ENCODE measurements at places on chromosomes 5 and 9. TPM values are rescaled to one million over a fixed set of nuclear protein-coding genes. Genes with fewer than 3 reads are reported as not detected.

DNA sequence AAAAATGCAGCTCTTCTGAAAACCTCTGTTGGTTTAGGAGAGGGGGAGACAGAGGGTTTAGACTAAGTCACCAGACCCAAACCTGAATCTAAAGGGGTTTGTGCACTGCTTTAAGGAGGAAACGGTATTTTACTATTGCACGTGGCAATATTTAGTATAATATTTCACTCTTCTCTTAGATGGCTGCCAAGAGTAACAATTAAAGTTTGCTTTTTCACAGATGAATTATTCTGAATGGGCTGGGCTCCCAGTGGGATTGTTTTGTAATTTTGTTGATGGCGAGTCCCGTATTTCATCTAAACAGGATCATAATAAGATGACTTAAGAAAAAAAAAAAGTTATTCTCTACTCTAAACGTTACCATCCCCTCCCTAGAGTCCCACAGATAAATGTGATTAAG, 245.4 kb downstream of the PCSK5 start:
- DNase-seq: no peak

- no peak for DNase-seq
These were observed 985 bp upstream of the WDR38 start for GRCh38 chr9:124852121-124852828.

DNA sequence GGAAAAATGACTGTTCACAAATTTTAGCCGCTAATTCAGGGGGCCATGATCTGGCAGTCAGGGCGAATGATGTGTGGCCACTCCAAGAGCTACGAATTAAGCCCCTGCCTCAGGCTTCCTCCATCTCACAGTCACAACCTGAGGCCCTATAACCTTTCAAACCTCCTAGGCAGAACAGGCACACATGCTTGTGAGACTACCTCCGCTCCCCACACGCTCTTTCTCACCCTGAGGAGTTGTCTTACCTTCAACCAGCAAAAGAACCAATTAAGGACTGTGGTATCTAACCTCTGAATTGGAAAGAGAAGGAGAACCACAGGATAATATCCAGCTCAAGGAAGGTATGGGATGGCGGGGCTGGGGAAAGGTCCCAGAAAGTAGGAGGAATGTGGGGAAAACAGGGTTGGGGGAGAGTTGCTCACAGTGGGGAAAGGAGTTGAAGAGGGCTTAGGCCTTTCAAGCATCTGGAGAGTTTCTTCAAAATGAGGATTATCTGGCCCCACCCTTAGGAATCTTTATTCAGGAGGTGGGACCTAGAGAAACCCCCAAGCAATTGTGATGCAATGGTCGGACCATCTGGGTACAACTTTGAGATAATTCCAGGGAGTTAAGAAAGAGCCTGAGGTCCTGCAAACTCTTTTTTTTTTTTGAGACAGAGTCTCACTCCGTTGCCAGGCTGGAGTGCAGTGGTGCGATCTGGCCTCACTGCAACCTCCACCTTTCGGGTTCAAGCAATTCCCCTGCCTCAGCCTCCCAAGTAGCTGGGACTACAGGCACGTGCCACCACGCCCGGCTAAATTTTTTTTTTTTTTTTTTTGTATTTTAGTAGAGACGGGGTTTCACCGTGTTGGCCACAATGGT, 5.5 kb downstream of the PCDH1 start:
- no peak for DNase-seq

Gene OLFM1
- not detected for total RNA-seq

Gene ZFP2
- 0.32 TPM for total RNA-seq

GRCh38 chr5:148214665-148215185, 11.9 kb downstream of the SPINK6 start:
- no peak for DNase-seq

Gene PLPP7
- 0.28 TPM for total RNA-seq

Gene TMEM252
- not detected for total RNA-seq

DNA sequence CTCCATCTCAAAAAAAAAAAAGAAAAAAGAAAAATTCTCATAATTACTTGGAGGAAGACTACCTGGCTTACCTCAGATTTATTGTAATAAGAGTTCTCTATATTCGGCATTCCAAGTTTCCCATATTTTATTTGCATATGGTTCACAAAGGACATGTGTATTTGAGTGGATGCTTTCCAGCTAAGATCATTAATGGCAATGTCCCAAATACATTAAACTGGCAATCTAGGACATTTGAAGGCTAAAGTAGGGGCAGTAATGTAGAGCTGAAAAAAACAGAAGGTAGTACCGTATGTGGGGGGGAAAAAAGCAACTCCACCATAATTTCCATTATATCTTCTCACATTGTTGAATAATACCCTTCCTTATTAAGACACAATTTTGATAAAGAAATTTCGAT, 4.9 kb downstream of the TUT7 start:
- no peak for DNase-seq

- no peak for DNase-seq
These were observed 182.2 kb upstream of the GRIA1 start for GRCh38 chr5:153308282-153308681.

GRCh38 chr9:115943431-115944165, 210.0 kb upstream of the PAPPA start:
- DNase-seq: no peak

Gene PKD2L2
- not detected for total RNA-seq

DNA sequence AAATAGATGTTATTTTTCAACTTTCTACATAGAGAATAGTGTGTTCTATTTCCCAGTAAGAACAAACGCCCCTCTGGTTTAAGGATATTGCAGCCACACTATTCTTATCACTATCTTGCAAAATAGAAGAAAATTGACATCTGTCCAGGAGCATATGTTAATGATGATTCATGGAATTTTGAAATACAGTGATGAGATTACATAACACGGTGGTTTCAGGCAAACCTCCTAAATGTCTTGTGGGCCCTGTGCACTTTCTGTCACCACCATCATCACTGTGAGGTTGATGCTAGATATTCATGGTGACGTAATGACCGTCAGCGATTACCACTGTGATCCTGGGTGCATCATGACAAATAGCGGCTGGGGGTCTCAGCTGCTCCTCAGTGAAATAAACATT, 48.1 kb downstream of the CFAP90 start:
- no peak for DNase-seq

Gene CDH9
- total RNA-seq: not detected

DNA sequence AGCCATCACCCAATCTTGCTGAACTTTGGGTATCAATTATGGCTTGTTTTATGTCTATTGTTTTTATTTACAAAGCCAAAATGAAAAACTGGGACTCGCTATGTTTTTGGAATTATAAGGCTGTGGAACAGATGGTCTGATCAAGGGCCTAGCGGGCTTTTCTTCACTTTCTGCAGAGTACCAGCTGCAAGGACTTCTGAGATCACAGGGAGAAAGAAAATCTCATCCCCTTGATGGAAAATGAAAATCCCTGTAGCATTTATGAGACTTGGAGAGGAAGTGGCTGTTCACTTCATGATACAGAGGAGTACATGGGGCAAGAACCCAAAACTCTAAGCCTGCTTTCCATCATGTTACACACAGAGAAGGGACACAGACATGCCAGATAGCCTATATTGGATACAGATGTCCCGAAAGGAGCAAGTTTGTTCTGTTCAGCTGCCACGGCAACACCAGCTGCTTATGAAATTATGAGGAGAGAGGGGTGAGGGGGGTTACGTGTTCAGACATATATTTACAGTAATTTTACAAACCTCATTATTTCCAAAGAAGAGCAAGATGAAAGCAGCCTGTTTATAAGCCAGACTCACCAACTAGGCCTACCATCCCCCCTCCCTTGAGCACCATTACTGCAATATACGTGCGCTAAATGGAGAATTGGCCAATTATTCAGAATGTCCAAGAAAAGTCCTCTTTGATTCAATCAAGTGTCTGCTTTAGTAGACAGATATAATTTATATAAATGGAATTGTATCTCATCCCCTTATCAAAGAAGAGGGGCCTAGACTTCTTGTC, 220.0 kb downstream of the MARCHF11 start:
- DNase-seq: no peak

Gene EIF4EBP3
- total RNA-seq: 8.3 TPM

- no peak for DNase-seq
These were observed 47.9 kb upstream of the ST8SIA4 start for GRCh38 chr5:100950985-100951384.

DNA sequence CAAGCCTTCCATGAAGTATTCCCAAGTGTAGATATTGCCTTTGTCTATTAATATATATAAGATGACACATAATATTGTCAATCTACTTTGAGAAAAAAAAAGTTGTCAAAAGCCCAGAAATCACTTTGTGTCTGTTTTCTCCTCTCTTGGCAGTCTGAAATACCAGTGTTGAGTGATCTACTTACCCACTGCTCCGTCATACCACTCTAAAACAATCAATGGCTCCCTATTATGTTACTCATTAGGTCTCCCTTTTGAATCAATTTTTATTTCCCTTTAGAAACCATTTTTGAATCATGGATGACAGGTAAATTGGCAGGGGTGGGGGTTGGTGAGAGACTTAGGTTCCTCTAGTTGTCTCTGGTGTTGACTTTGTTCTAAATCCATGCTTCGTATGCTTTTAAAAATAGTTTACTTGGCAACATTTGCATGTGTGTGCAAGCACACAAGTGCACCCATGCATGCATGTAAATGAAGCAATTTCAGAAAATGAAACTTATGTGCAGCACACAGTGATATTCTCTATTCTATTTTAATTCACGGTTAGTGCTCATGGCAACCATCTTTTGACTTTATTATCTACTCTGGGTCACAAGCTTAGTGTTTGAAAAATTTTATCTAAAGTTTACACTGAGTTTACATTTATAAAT, 378.9 kb downstream of the RAB3C start:
- DNase-seq: no peak

GRCh38 chr5:5306696-5307095, 115.8 kb upstream of the ICE1 start:
- DNase-seq: no peak

Gene C5orf24
- total RNA-seq: 42.4 TPM

DNA sequence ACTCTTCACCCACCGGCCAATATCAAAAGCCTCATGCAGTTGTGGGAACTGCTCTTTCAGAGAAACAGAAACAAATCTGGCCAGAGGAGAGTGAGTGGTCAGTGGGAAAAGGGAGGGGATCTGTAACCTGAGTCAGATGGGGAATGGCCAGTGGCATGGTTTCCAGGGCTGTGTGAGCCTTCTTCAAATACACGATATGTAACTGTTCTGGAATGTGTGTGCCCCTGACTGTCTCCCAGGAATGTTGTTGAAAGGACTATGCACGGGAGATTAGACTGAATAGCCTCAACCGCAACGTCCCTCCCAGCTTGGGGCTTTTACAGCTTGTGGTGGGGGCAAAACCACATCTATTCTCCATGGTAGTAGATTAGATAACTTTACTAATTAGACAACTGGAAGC, 60.8 kb downstream of the SH3TC2 start:
- no peak for DNase-seq

DNA sequence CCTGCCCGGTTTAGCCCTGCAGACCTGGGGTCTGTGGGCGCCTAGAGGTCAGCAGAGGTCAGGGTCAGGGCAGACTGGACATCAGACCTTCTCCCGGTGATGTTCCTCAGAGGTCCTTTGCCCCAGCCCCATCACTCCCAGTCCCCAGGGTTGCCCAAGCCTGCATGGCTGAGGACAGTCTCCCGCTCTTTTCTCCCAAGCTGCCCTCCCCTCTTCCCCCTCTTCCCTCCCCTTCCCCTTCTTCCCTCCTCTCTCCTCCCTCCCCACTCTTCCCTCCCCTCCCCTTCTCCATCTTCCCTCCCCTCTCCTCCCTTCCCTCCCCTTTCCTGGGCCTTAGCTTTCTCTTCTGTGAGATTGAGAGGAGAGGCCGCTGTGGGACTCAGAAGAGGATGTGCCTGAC, 10.4 kb downstream of the LHX3 start:
- DNase-seq: no peak

GRCh38 chr9:135910216-135910615, 2.9 kb upstream of the CAMSAP1 start:
- DNase-seq: no peak

DNA sequence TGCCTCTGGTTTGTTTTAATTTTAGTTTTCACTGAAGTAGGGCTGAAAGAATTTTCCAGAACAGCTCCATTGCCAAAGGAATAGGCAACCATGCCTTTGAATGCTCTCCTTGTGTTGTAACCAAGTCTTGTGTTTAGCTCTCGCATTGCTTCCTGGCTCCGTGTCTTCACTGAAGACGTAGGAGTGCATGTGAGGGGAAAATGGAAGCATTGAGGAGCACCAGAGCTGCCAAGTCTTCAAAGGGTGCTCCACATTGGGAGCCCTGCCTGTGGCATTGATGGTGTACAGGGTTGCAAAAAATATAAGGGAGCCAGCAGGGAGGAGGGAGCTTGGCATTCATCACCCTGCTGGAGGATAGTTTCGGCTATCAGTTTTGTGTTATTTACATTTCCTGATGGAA, 86.6 kb downstream of the NTRK2 start:
- no peak for DNase-seq

DNA sequence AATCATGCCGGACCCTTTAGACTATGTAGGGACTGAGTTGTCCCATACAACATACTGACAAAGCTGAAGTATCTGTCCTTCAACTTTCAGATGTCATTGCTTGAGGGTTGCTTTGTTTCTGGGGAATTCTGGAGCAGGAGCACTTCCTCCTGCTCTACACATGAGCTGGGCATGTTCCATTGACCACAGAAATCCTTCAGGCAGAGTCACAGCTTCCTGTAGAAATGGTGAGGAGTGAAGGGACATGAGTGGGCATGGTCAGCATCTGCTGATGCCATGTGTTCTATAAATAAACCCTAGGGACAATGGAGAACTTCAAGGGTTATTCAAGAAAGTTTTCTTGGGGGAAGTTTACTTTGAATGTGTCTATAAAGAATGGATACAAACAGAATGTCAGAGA, 296.6 kb upstream of the FBXL7 start:
- no peak for DNase-seq
